ENCODE measurements at places on chromosomes 1 and 21.

DNA sequence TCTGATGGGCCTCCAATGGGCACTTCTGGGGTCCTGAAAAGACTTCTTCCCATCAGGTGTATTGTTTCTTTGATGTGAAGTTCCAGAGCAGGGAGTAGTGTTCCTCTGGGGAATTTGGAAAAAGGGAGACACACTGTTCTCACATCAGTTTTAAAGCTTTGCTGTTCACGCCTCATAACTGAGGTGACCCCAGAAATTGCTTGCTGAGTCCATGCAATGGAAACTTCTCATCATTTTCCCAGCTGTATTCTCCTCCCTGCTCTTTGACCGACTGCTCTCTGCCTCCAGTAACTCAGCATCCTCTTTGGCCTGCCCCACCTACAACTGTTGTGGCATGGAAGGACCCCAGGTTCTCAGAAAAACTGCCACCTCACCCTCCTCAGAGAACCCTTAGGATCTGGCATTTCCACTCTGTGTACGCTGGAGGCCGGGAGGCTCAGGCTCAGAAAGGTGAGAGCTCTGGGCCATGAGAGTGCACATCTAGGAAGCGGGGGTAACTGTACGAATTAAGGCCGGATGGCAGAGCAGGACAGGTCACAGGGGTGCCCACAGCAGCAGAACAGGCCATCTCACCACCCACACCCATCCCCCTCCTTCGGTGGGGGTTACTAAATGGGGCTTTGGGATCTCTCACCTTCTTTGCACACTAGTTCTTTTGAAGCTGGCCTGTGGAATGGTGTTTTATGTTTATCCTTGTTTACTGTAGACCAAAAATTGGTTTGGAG is 51.2 kb downstream of the STX6 start:
- DNase-seq: no peak

DNA sequence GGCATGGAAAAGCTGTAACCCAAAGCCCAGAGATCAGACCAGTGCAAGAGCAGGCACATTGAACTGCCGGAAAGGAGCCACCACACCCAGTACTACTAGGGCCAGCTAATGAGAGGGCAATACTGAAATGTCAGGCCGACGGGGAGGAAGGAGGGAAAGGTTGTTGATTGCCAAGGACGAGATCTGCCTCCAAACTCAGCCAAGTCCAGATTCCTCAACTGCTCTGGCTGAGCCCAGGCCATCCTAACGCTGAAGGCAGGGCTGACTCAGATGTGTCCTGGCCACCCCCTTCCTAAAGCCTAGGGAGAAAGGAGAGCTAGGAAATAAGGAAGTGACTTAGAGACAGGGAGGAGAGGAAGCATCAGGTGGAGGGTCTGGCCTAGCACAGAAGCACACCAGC is 42.1 kb upstream of the IPO9 start:
- DNase-seq: no peak

DNA sequence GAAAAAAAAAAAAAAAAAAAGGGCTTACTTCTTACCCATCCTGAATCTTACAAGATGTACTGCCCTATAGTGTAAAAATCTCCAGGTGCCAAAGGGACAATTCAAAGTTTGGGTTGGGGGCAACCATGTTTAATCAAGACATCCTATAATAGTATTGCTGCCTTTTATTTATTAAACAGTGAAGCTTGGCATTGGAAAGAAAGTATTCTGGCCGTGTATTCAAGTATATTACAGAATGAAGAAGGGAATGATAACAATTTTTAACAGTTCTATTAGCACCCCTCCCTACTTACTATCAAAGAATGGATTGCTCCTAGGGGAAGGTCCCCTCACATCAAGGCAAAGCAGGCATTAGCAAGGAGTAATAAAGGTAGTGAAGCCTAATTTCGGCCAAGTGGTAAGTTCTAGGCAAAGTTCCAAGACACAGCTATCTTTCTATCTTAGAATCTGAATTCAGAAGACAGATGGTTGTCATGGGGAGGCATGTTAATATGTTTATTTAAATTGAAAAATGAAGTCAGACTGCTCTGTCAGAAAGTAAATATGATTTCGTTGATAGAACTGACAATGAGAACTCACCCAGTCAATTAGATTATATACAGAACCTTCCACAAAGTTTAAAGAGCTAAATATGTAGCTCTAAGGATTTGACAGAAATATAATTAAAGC is 24.6 kb downstream of the ST7L start:
- DNase-seq: no peak

DNA sequence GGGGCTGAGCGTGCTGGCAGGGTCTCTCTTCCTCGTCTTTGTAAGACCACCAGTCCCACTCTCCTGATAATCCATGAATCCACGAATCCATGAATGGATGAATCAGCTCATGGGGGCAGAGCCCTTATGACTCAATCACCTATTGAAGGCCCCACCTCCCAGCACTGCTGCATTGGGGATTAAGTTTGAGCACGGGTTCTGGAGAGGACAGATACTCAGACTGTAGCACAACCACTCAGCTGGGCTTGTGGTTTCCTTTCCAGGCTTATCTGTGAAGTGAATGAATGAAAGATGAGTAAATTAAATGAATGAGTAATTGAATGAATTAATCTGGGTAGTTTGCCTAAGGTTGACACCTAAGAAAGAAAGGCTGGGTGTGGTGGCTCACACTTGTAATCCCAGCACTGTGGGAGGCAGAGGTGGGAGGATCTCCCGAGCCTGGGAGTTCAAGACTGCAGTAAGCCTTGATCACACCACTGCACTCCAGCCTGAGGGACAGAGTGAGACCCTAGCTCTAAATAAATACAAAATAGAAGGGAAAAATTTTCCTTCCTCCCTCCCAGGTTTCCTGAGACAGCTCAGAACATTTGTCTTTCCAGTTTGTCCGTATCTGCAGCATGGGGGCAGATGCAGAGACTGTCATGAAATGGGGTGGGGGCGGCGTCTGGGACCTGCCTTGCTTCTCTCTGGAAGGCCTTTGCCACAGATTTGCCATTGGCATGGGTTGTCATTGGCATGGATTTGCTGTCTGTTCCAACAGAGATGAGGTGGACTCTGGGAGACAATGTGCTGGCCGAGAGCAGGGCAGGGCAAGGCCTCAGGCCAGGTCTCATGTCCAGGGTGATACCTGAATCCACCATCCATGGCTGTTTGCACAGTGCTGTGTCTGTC is 187.7 kb upstream of the C1orf174 start:
- DNase-seq: no peak

DNA sequence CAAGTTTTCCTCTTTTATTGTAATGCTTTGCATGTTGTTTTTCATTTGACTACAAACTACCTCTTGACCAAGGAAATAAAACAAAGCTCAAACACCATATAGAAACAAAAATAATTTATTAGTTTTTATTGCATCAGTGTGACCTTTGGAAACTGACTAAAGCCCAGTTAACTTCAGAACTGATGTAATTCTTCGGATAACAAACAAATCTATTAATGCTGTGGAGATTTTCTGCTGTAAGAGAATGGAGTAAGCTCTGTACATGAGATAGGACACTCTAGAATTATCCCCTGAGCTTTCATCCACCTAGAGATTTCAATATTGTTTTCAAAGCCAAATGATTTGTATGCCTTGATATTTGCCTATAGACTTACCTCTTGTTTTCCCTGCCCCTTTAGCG is 154.0 kb upstream of the KCNK2 start:
- DNase-seq: no peak

- DNase-seq: no peak
Observed at GRCh38 chr1:14039582-14040430, 339.8 kb downstream of the PRDM2 start.

DNA sequence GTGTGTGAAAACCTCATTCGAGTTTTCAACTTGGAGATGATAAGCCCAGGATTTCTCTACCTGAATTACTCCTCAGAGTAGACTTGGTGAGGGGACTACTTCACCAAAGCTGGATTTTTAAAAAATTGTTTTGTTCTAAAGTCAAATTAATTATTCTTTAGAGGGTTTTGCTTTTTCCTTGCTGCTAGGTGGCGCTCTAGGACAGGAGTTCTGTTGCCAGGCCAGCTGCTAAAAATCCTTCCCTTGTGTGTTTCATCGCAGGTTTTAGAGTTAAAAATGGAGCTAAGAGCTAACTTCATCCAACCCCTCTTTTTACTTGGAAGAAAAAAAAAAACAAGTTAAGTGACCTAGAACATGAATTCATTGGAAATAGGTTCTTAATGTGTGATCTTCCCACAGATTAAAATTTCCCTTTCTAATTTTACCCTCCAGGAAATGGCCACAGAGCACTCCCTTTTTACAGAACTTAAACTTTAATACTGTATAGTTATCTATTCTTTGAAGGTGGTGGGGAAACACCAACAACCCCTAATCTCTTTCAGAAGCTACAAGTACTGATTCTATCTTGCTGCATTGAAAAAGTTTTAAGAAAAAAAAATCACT is 36.7 kb upstream of the FAM163A start:
- peak; percentile 13 for DNase-seq

- no peak for DNase-seq
Observed at GRCh38 chr1:153842006-153842471, 66.8 kb downstream of the SLC27A3 start.

GRCh38 chr1:10965546-10966226 is 46.8 kb upstream of the TARDBP start:
- peak; percentile 60 for DNase-seq

- no peak for DNase-seq
Observed at GRCh38 chr21:45366476-45366875, 38.5 kb upstream of the COL18A1 start.

GRCh38 chr1:41378999-41379737 is 17.9 kb downstream of the FOXO6 start:
- DNase-seq: no peak

DNA sequence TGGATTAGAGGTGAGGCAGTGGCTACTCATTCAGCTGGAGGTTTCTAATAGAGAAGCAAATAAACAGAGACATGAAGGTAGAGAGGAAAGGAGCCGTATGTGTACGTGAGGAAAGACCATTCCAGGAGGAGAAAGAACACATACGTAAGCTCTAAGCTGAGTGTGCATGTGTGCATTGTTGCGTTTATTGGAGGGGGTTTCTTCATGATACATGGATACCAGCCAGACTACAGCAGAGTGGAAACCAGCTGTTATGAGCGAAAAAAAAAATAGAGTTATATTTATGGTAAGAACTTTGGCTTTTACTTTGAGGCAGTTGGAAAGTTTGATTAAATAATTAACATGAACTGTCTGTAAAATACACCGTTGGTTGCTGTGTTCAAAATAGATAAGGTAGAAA is 173.4 kb upstream of the RGS18 start:
- no peak for DNase-seq

- DNase-seq: peak; percentile 40
Observed at GRCh38 chr1:92953491-92953890, 7.8 kb downstream of the DIPK1A start.

GRCh38 chr1:226711976-226712741 is 26.9 kb downstream of the ITPKB start:
- no peak for DNase-seq

DNA sequence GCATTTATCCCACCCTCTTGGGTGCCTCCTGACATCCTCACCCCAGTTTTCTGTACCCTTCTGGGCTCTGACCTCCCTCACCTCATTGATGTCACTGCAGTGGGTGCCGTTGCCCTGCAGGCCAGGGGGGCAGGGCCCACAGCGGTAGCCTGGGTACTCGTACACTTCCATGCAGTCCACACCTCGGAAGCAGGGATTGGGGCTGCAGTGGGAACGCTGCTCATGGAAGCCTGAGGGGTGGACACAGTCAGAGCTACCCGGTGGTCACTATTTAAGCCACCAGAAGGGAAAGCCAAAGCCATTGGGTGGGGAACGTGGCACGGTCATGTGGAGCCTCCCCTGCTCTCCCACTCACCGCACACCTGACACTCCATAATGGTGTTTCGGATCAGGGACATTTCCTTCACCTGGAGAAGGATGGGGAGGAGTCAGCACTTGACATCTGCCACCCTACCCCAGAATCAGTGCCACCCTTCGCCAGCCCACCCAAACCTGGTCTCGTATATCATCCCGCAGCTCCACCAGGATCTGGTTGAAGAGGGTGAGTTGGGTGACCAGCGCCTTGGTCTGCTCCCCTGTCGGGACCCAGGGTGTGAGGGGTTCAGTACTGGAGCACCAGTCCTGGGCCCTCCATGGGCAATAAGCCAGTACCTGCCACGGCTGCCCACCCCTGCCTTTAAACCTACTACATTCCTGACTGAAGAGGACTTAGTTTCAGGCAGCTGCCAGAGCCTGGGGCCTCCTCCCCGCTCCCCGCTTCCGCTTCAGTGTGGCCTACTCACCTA is 4.8 kb downstream of the THBS3 start:
- DNase-seq: no peak

DNA sequence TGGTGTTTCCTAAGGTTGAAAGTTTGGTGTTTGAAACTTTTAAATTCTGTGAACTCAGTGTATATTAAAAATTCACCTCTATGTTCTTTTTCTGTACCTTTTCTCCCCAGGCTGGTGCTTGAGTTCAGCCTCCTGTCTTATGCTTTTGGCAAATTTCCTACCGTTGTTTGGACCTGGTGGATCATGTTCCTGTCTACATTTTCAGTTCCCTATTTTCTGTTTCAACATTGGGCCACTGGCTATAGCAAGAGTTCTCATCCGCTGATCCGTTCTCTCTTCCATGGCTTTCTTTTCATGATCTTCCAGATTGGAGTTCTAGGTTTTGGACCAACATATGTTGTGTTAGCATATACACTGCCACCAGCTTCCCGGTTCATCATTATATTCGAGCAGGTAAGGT is 24.9 kb upstream of the AXDND1 start:
- peak; percentile 77 for DNase-seq

GRCh38 chr1:9594471-9595155 is 5.9 kb downstream of the TMEM201 start:
- no peak for DNase-seq

DNA sequence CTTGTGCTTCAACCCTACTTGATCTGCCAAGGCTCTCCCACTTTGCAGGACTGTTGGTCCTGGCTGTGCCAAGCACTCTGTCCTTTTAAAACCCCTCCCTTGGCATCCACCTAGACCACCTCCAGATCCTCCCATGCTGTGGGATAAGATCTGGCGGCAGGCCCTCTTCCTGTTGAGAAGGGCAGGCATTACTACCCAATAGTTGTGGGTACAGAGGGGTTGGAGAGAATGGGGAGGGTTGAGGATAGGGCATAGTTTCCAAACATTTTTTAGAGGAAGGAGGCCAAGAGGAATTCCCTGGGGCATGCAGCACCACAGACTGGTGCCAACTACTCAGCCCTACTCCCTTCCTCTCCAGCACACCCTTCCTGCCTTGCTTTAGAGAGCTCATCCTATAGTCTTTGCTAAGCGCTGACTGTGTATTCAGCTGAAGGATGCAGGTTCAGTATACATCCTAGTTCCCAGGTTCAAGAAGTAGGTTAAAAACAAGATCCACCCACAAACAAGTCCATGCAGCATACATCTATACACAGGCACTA is 70.7 kb downstream of the TRABD2B start:
- DNase-seq: no peak

- DNase-seq: no peak
Observed at GRCh38 chr1:18326211-18326897, 154.4 kb upstream of the KLHDC7A start.

- DNase-seq: no peak
Observed at GRCh38 chr1:234758851-234759250, 148.9 kb upstream of the IRF2BP2 start.
